ENCODE measurements at places on chromosomes 5 and 9.

DNA sequence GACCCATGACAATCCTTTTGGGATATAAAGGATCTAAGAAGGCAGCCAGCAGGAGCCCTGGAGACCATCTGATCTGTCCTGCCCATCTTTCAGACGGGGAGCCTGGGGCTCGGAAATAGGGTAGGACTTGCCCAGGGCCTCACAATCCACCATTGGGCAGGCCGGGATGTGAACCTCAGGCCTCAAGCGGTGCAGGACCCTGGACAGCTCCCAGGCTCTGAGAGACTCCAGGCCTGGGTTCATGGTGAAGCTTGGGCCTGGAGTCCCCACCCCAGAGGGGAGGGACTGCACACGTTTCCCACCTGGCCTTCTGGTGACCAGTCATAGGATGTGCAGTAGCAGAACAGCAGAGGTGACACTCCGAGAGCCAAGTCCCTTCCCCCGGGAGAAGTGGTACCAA lies 36.6 kb upstream of the RAPGEF1 start:
- no peak for DNase-seq

- DNase-seq, result no peak
These were observed 431 bp downstream of the FASTKD3 start for GRCh38 chr5:7868427-7868772.

- DNase-seq, result no peak
These were observed 85.7 kb downstream of the IZUMO3 start for GRCh38 chr9:24459953-24460352.

DNA sequence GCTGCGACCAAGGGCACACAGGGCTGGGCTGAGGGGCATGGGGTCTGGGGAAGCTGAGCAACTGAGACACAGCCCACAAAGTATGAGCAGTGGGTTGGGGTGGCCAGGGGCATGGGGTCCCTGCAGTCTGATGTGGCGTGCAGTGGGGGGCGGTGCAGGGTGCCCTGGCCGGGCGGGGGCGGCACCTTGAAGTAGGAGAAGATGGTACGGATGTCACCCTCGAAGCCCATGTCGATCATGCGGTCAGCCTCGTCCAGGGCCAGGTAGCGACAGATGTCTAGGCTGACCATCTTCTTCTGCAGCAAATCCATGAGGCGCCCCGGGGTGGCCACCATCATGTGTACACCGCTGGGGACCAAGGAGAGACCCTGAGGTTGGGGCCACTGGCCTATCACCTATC lies 3.3 kb downstream of the DDX41 start:
- no peak for DNase-seq

- no peak for DNase-seq
These were observed 61.4 kb downstream of the C9orf50 start for GRCh38 chr9:129559506-129559881.

DNA sequence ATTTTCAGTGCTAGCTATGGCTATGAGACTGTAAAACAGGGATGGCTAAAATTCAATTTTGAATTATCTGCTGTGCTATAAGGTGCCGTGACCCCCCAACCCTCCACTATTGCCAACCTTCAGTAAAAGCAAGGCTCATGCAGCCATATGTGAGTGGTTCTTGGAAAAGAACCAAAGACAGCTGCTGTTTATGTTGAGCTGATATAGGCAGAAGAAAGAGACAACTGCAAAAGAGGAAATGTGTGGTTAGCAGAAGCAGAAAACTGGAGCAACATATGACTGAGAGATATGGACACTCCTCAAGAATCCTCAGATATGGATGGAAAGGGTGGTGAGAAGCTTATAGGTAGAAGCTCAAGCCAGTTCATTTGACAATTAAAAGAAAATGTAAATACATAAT lies 200.3 kb downstream of the TLE1 start:
- DNase-seq, result no peak

GRCh38 chr5:14168144-14168792 lies 25.1 kb downstream of the TRIO start:
- DNase-seq, result no peak

GRCh38 chr9:69564557-69564956 lies 107.6 kb downstream of the APBA1 start:
- no peak for DNase-seq

GRCh38 chr9:28363151-28363562 lies 789.9 kb upstream of the C9orf72 start:
- no peak for DNase-seq

DNA sequence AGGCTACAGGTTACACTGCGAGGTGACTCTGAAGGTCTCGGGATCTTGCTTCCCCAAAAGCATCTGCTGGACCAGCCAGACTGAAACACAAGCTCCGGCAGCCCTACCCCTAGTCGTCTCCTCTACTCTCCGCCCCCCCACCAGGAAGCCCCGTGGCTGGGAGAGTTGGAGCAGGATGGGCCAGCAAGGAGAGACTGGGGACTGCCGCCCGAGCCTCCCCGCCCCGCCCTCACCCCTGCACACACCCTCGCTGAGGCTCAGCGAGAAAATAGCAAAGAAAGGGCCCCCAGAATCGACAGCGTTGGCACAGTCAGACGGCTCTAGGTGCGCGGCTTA lies 1.3 kb downstream of the TRIM7 start:
- no peak for DNase-seq

DNA sequence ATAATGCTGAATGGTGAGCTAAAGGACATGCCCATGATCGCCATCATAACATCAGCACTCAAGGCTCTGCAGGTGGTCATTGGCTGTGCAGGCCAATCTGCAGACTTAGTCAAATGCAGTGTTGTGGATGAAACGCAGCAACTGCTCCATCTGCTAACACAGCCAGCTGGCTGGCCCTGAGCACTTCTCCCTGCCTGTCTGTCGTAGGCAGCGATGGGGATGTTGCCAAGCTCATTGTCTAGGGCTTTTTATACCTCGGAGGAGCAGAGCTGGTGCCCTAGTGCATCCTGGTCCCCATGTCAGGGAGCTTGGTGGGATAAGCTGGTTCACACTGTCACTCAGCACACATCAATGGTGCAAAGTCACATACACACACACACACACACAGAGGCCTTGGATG lies 189.4 kb downstream of the TENT4A start:
- no peak for DNase-seq

- DNase-seq, result no peak
These were observed 2.9 kb upstream of the NXNL2 start for GRCh38 chr9:88531920-88532698.

DNA sequence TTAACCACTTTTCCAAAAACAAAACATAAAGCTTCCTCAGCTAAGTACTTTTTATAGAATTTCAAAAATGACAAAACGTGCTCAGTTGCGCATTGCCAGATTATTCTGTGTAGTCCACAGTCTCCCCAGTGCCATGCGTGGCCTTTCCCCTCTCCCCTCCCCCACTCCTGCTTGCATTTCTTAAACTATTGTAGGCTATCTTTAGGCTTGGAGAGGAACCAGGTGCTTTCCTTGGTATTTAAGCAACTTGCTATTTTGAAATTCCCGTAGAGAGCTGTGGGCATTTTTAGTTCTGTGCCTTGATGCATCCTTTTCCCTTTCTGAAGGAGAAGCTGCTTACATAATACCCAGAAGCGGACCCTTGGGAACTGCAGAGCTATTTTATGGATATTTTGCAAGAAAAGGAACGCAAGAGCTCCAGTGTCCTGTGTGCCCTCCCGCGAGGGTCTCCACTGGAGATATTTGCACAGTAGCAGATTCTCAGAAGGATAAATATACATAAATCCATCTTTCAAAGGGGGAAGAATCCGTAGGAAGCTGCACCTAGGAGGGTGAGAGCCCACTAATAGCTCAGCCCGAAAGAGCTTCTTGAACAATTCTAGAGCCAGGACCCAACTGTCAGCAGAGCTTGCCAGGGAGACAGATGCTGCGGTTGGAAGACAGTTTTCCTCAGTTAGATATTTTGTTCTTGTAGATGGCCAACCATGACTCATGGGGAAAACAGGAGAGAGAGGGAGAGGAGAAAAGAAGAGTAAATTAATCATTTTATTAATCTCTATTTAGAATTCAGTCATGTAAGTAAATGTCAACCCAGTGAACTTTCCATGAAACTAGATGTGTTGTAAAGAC lies 1298.3 kb upstream of the WWC1 start:
- no peak for DNase-seq

- no peak for DNase-seq
These were observed 680 bp downstream of the GLRA1 start for GRCh38 chr5:151923866-151924476.

DNA sequence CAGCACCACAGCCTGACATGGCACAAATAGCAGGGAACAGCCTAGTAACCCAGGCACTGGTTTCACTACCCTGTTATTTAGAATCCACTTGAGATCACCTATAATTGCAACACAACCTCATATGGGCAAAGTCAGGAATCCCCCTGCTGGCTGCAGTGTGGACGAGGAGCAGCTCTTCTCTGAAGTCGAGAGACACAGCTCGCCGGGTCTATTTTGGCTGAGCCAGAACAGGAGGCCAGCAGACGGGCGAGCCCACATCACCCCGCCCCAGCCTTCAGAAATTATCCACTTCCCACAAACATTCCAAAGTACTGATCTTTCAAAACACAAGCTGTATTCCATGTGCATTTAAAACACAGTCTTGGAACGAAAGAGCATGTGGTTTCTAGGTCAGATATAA lies 179.0 kb downstream of the ROR2 start:
- DNase-seq, result no peak

Data from stimulated activated effector memory CD8-positive, alpha-beta T cell treated with anti-CD3 and anti-CD28 coated beads, Interleukin-12 subunit alpha, Interleukin-12 subunit beta, amount 100 ng/mL, for 72 hours (primary cell).